ENCODE measurements at places on chromosomes 2 and 18.

DNA sequence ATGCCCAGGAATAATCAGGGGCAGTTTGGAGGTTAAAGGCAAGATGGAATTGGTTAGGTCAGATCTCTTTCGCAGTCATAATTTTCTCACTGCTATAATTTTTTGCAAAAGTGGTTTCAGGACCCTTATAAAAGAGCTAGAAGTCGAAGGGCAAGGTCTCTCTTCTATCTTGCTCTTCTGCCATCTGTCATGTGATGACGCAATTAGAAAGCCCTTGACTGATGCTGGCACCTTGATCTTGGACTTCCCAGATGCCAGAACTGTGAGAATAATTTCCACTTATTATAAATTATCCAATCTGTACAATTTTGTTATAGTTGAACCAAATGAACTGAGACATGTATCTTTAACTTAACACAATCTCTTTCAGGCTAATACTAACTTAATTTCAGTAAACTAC lies 6.3 kb upstream of the RALBP1 start:
- DNase-seq = no peak

- DNase-seq = no peak
Observed at GRCh38 chr2:128308284-128308731, 10.4 kb downstream of the HS6ST1 start.

- no peak for DNase-seq
Observed at GRCh38 chr2:43274055-43274454, 47.6 kb upstream of the ZFP36L2 start.

DNA sequence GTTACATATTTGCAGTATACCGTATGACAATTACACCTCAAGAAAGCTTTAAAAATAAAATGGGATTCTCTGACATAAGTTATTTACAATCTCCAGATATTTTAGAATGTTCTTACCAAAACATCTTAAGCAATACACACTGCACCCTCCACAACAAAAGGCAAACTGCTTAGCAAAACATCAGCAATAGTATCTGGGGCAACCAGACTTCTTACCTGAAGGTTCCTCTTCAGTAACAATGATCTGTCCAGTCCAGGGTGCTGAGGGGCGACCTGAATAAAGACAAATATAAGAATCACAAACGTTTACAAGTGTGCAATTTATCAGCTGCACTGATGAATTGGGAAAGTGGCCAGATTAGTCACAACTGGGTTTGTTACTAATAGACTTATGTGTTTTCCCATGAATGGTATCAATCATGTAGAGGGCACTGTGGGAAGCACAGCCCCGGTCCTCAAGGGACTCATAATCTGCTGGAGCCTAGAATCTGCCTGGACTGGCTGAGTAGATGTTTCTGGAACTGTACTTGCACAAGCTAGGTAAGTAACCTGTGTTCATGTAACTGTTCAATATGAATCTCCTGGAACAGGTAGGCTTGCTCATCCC lies 70.7 kb downstream of the MYOM1 start:
- no peak for DNase-seq

DNA sequence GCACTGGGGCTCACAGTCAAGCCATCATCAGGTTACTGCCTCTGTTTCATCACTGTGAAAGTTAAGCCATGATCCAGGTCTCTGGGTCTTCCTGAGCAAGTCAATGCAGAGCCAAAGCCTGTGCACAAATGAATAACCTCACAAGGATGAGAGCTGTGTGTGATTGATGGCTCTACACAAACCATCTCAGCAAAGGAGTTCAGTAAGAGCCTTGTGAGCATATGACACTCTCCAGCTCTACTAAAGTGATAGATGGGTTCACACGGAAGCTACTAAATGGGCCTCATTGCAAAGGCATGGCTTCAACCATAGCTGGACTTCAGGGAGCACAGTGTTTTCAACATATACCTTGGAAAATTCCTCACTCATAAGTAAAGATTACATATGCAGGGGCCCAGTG lies 101.5 kb downstream of the AFF3 start:
- no peak for DNase-seq

GRCh38 chr2:81645745-81646301 lies 1341.3 kb upstream of the LRRTM1 start:
- DNase-seq = no peak

- peak; percentile 87 for DNase-seq
Observed at GRCh38 chr2:68908392-68908970, 37.3 kb upstream of the BMP10 start.

DNA sequence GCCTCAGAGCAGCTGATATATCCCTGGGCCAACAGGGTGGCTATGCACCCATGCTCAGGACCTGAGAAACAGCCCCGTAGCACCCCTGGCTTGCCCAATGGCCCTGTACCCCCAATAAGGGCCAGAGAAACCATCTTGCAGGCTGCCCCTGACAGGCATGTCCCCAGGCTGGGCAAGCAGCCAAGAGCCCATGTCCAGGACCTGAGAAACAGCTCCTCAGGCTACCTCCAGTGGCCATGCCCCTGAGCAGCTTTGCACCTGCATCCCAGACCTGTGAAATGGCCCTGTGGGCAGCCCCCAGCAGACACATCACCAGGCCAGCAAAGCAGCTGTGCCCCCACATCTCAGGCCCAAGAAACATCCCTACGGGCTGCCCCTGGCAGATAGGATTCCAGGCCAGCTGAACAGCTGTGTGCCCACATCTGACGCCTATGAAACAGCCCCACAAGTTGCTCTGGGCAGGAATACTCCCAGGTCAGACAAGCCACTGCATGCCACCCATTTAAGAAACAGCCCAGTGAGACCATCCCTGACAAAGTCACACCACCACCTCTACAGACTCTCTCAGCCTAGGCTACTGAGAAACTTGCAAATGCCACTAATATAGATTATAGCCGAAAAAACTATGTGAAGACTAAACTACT lies 84.1 kb downstream of the TMEM237 start:
- DNase-seq = no peak

- DNase-seq = no peak
Observed at GRCh38 chr2:220959391-220959802, 612.7 kb downstream of the EPHA4 start.

- DNase-seq = no peak
Observed at GRCh38 chr2:241344925-241345651, 11.0 kb upstream of the FARP2 start.

GRCh38 chr2:225272173-225272572 lies 127.3 kb upstream of the NYAP2 start:
- no peak for DNase-seq

- DNase-seq = no peak
Observed at GRCh38 chr2:197498235-197498936, 1.3 kb downstream of the HSPD1 start.

DNA sequence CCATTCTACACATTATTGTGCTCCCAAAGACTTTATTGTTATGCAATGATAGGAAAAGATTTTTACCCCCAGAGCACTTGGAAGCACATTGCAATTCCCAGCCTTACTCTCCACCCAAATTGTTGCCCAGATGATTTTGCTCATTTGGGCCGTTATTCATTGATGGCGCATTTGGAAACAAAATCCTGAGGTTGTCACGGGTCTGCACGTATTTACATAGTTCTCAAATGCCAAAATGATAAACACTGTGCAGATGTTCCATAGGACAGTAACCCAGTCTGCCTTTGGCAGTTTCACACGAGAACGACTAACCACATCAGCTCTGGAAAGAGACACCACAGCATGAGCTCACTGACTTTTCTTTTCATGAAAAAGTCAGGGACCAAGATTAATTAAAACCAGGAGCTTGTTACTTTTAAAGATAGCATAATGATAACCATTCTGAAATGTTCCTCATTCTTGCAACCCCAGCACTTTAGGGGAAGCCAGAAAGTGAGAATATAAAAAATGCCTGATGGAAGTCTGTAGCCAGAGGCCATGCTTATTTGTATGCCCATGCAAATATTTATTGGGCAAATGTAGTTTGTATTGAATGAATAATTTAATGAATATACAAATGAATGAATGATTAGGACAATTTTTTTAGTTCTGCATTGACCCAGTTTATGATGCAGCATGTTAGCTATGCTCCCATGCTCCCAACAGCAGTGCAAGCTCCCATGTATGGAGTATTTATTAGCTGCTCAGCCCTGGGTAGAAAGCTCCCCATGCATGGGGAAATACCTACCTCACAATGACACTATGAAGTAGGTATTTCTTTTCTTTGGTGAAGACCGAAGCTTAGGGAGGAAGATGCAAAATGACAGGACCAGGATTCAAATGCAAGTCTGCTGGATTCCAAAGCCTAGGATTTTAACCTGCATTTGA lies 84.6 kb downstream of the MAIP1 start:
- no peak for DNase-seq

GRCh38 chr2:11377928-11378545 lies 33.6 kb upstream of the ROCK2 start:
- no peak for DNase-seq

- no peak for DNase-seq
Observed at GRCh38 chr2:40103590-40103989, 324.5 kb upstream of the THUMPD2 start.

DNA sequence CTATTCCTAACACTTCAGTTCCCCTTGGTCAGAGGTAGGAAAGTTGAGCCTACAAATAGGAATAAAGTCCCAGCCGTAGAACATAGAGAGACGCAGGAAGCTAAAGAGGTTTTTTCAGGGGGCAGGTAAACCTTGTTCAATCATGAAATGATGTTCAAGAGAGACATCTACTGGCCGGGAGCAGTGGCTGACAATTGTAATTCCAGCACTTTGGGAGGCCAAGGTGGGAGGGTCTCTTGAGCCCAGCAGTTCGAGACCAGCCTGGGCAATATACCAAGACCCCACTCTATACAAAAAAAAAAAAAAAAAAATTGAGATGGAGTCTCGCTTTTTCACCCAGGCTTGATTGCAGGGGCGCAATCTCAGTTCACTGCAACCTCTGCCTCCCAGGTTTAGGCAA lies 66.7 kb upstream of the DNAJC10 start:
- no peak for DNase-seq

- DNase-seq = no peak
Observed at GRCh38 chr2:60998628-60999545, 18.6 kb upstream of the PEX13 start.

DNA sequence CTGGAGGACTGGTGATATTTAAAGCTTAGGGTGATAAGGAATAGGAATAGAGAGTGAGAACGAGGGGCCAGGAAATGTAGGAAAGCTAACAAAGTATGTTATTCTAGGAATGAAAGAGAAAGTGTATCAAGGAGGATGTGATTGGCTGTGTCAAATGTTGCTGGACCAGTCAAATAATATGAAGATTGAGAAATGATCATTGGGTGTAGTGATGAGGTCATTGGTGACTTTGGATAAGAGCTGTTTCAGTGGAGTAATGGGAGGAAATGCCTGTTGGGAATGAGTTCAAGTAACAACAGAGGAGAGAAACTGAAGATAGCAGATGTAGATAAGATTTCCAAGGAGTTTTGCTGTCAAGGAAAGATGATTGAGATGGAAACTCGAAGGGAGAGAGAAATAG lies 74.4 kb downstream of the UBE2E3 start:
- no peak for DNase-seq

DNA sequence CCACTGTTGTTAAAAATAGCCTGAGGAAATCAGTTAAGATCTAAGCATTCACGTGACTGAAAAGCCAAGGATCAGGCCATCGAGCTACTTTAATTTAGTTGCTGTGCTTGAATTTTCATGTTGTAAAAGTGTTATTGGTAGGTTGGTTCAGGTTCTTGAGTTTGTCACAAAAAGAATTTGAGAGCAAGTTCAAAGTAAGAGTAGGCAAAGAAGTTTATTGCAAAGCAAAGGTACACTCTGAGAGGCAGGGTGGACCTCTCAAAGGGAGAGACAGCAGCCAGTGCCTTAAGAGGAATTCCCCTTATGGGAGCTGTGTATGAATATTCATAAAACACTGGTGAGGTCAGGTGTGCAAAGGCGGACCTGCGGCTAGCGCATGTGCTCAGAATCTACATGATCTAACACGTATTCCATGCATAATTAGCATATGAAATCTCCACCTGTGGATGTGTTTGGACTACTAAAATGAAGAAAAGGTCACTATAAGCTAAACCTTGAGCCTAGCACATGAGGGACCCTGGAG lies 236.5 kb downstream of the NDUFA10 start:
- DNase-seq = no peak
